ENCODE measurements at places on chromosomes 16 and 17.

DNA sequence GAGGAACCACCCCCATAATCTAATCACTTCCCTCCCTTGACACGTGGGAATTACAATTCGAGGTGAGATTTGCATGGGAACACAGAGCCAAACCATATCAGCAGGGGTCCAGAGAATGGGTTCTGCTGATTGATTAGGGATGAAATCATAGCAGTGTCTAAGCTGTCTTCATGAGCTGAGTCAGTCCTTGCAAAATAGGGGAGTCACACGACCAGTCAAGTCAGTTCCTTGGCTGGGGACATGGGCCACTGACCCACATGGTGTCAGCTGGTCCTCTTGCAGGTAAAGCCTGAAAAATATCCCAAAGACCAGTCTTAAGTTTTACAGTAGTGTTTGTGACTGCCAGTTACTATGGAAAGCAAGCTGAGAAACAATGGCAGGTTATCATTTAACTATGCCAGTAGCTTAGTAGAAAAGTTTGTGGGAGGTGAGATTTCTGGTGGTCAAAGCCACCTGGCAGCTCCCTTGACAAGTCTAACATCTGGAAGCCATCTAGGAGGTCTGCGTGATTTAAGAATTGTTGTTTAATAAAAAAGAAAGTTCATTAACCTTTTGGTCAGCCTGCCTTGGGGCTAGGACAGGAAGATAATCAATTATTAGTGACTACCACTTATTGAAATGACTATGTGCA, 15.7 kb upstream of the ATF7IP2 start:
- DNase-seq, result no peak

GRCh38 chr16:83744441-83744981, 63.3 kb upstream of the HSBP1 start:
- DNase-seq, result peak; percentile 22

GRCh38 chr17:29165800-29166506, 14.2 kb downstream of the MYO18A start:
- no peak for DNase-seq

- DNase-seq, result no peak
Measured at GRCh38 chr16:89931964-89932363, 8.8 kb downstream of the TUBB3 start.

- no peak for DNase-seq
Measured at GRCh38 chr16:86565181-86565631, 1.4 kb upstream of the FOXC2 start.

DNA sequence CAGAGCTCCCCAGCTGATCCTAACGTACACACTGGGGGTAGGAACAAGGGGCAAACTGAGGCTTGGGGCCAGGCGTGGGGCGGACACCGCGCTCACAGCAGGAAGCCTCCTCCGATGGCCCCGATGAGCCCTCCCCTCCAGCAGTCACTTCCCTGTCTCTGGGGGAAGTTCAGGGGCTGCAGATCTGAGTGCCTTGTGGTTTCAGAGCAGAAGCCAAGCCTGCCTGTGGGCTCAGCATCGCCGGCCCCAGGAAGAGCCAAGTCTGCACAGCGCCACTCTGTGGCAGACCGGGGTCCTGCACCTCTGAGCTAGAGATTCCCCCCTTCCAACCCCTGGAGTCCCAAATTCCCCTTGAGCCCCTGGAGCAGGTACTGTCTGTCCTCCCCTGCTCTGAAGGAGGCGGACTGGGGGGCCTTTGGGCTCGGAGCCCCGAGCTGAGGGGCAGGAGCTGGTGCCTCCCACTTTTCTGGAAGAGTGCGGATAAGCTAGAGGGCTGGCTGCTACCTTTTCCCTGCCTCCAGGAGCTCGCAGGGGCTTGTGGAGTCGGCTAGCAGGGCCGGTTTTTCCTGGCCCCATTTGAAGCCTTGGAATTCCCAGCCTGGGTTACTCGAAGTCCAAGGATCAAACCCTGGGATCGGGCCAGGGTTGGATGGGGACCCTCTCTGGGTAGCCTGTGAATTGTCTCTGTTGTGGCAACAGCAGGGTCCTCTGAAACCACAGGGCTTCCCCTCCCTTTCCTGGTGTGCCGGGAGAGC, 2.9 kb downstream of the GSE1 start:
- peak; percentile 84 for DNase-seq

DNA sequence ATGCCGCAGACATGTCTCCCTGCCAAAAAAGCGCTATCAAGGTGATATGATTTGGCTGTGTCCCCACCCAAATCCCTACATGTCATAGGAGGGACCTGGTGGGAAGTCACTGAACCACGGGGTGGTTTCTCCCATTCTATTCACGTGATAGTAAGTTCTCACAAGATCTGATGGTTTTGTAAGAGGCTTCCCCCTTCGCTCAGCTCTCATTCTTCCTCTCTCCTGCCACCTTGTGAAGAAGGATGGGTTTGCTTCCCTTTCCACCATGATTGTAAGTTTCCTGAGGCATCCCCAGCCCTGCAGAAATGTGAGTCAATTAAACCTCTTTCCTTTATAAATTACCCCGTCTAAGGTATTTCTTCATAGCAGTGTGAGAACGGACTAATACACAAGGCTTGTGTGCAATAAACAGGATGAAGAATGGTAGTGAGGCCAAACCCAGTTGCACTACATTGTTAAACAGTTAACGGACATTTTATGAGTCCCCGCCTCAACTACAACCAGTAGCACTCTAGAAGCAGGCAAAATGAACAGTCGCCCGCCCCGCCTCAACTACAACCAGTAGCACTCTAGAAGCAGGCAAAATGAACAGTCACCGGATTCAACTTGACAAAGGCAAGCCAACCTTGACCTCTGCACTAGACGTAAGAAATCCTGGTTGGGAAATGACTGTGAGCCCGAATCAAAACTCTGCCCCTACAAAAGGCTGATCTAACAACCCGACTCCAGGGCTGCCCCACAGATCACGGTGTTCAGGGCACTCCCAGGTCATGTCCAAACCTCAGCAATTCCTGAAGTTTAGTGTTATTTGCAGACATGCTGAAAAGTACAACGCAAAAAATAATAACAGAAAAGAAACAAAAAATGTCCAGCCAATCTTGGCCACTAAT, 26.3 kb downstream of the VPS53 start:
- DNase-seq, result peak; percentile 59

DNA sequence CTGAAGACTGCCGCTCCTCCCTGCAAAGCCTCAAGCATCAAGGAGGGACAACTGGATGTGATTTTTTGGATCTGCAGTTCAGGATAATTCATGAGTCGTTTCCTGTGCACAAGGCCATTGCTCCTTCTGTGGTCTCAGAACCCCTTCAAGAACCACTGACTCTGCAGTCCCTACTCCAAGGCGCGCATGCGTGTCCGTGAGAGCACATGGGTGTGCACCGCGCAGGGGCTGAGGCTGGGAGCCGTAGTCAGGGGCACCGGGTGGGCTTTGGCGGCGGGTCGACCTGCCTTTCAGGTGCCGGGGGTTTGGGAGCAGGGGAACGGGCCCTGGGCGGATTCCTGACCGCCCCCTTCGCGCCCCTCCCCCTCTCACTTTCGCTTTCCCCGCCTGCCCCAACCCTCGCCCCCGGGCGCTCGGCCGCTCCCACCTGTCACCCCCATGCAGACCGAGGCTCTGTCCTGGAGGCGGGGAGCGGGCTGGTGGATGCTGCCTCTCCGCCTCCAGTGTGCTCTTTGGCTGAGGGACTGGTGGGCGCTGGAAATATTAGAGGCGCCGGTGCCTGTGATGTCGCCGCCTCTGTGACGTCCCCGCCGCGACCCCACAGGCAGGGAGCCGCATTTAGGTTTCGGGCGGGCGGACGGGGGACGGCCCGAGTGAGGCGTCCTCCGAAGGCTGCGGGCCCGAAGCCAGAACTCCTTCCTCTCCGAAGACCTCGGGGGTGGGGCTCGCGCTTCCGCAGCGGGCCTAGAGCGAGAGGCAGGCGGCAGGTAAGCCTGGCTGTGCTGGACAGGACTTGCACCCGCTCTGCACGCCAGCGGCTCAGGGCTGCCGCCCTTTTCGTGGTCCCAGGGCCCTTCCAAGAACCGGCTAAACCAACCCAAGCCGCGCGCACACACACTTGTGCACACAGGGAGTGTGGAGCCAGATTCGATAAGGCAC, at the start of gene SPATA32:
SPATA32 (minus strand) TSS at position 518 of the 939 bp plus-strand sequence; CDS start at position 440, 78 bp downstream.
- DNase-seq, result peak; percentile 70

DNA sequence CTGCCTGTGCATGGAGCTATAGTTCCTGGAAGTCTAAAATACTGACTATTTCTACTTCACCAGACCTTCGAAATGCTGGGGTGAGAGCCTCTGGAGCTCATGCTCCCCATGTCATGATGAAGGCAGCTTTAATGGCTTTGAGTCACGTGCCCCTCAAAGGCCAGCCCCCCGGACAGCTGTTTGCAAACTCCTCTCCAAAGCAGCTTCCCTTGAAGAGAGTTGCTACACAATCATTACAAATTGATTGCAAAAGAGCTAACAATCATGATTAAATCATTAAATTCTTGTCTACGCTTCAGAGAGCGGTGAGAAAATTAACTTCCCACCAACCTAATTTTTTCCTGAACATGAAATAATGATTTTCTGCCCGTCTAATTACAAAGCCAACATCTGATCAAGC, 134.8 kb upstream of the IRX6 start:
- no peak for DNase-seq

- no peak for DNase-seq
Measured at GRCh38 chr17:30248786-30249185, 13.3 kb upstream of the SLC6A4 start.

Measured in muscle of leg (tissue), 16 donors.